Cardiac atrium fibroblast (primary cell): ENCODE measurements at places on chromosomes 2 and 18. TPM values are rescaled to one million over a fixed set of nuclear protein-coding genes. Genes with fewer than 3 reads are reported as not detected.

RAB6C gene
- total RNA-seq, result not detected in 2 replicates

SPDYA gene
- 0.36 TPM in 1 of 2 replicates, not detected in the other for total RNA-seq

PSMA8 gene
- not detected in 2 replicates for total RNA-seq

RASGRP3 gene
- total RNA-seq, result 1.8 and 8.3 TPM in 2 replicates

AQP12B gene
- not detected in 2 replicates for total RNA-seq

C2orf72 gene
- total RNA-seq, result 2.1 and 3.2 TPM in 2 replicates

CMPK2 gene
- 0.18 and 3.6 TPM in 2 replicates for total RNA-seq
